ENCODE measurements at places on chromosomes 6 and 20.

- DNase-seq, result no peak
Measured at GRCh38 chr6:40274058-40274457, 313.1 kb downstream of the LRFN2 start.

DNA sequence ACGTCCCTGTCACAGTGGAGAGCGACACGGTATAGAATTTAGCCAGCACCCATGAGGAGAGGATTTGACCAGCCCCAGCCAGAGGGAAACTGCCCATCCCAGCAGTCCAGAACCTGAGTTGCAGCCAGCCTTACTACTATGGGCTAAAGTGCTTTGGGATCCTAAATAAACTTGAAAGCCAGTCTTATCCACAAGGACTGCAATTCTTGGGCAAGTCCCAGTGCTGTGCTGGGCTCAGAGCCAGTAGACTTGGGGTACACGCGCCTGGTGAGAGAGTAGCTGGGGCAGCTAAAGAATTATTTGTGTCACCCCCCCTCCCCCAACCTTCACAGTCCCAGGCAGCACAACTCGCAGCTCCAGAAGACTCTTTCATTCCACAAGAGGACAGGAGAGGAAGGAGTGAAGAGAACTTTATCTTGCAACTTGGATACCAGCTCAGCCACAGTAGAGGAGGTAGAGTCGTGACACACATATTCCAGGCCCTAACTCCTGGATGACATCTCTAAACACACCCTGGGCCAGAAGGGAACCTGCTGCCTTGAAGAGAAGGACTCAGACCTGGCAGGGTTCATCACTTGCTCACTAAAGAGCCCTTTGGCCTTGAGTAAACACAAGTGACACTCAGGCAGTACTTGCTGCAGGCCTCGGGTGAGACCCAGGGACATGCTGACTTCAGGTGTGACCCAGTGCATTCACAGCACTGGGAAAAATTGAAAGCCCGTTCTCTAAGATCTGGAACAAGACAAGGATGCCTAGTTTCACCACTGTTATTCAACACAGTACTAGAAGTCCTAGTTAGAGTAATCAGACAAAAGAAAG is 100.3 kb downstream of the REV3L start:
- DNase-seq, result no peak

- DNase-seq, result peak; percentile 64
Measured at GRCh38 chr20:43749734-43750294, 23.0 kb upstream of the GTSF1L start.

GRCh38 chr6:24901698-24902328 is 33.9 kb downstream of the RIPOR2 start:
- DNase-seq, result no peak

DNA sequence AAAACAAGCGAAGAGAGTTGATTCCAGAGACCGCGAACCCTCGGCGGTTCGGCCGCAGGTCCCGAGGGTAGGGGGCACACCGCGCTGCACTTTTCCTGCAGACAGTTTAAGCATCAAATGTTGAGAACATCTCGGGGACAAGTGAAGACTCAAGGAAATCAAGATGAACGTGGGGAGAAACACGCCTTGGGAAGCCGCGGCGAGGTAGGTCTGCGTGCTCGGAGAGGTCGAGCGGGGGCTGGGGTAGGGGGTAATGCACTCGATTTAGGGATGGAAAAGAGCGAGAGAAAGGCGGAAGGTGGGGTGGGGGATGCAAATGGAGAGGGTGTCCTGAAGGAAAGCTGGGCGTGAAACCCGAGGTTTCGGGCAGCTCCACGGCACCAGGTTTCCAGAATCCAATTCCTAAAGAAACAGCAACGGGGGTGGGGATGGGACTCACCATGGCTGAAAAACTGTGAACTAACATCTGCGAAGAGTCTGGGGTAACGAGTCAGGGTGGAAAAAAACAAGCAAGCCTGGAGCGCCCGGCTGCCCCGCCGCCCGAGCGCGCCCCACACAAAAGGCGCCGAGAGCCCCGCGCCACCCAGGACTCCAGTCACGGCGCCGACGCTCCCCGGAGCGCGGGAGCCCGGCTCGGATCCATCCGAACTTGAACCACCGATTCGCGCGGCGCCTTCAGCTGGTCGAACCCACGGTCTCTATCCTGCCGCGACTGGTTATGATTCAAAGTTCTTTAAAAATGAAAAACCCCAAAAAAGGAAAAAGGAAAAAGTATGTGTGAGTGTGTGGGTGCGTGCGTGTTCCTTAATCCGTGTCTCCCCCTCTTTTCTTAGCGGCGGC is 3.5 kb downstream of the TFAP2A start:
- no peak for DNase-seq

DNA sequence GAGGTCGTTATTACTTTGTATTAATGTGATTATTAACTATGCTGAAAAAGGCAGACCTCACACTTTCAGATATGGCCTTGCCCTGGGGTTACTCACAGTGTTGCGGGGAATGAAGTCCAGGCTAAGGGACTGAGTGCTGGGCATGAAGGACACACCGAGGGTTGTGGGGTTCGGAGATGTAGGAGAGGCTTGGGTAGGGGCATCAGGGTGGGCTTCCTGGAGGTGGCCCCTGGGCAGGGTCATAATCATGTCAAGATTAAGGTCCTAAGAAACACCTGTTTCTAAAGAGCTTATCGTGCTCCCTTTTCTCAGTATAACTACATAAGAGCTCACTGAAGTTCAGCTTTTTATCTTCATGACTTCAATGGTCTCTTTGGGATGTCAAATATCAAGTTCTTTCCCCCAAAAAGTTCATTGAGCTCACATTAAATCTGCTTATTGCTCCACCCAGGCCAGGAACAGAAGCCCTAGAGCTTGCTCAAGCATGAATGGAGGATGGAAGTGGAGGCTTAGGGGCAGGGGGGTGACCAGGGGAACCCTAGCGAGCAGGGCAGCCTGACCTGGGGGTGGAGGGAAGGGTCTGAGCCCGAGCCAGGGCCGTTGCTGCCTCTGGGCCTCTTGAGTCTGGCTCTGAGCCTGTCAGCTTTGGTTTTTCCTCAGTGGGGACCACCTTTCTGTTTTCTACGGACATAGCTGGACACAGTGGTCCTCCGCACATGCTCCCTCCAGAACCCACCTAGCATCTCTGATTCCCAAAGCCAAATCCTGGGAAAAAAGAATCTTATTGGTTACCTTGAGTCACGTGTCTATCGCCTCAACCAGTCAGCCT is 37.3 kb upstream of the TGM2 start:
- no peak for DNase-seq

Data from stimulated activated CD4-positive, alpha-beta T cell treated with anti-CD3 and anti-CD28 coated beads, TNF-alpha, amount 100 ng/mL, for 4 hours (primary cell).